EH (cell line): ENCODE measurements at places on chromosomes 4 and X.
A peak's percentile ranks its signal among the peaks of the same experiment; 100 is the strongest.

DNA sequence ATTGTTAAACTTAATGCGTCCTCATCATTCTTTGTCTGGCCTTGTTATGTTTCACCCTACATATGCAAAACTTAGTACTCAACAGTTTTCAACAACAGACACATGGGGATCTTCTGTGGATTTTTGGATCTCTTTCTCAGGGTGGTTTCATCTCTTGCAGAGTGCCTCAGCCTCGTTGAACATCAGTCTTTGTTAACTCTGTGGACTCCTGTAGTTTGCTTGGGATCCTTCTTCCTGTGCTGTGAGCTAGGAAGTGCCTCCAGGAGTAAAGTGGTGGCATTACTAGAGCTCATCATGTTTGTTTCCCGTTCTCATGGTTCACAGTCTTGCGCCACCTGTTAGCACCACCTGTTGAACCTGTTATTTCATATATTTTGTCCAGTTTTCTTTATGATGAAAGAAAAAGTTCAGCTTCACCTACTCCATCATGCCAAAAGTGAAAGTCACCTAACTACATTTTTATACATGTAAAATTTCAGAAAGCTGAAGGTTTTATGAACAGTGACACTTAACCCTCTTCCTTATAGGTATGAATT lies 27.5 kb upstream of the NDUFC1 start:
- no peak for DNase-seq

GRCh38 chrX:39953879-39954278 lies 143.9 kb downstream of the BCOR start:
- peak; percentile 75 for DNase-seq

- peak; percentile 72 for DNase-seq
Measured at GRCh38 chr4:149980941-149981340, 97.3 kb upstream of the DCLK2 start.

GRCh38 chr4:98802770-98803198 lies 126.1 kb downstream of the EIF4E start:
- DNase-seq, result peak; percentile 4

GRCh38 chrX:83658731-83659130 lies 150.6 kb downstream of the POU3F4 start:
- DNase-seq, result no peak

GRCh38 chrX:47585273-47585672 lies 3.0 kb downstream of the TIMP1 start:
- DNase-seq, result no peak
